Activated CD8-positive, alpha-beta memory T cell treated with anti-CD3 and anti-CD28 coated beads for 1 hour (primary cell): ENCODE measurements at places on chromosomes 2 and 18.

- no peak for DNase-seq
Observed at GRCh38 chr2:7811073-7811472, 870.8 kb upstream of the ID2 start.

GRCh38 chr2:48232351-48232750, 297.6 kb upstream of the STON1 start:
- no peak for DNase-seq

DNA sequence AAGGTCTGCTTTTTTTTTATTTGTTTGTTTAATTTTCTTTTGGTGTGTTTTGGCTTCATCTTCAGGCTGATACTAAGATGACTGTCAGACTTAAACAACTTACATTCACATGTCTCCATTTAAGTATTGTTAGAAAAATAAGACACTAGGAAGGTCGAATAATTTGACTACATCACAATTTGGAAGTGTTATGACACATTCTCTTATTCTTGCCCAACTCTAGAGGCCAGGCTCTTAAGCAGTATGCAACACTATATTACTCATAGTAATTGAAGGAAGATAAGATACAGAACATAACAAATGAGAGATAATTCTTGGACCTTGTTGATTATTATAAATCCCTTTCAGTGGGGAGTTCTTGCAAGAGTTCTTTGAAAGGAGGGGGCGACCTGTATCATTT, 295.3 kb upstream of the COL3A1 start:
- DNase-seq, result no peak

- DNase-seq, result no peak
Observed at GRCh38 chr2:234081970-234082822, 31.7 kb downstream of the SPP2 start.
